Stimulated activated naive CD4-positive, alpha-beta T cell (primary cell): ENCODE measurements at places on chromosomes 3 and 15.

GRCh38 chr3:151553888-151554287, 93.0 kb upstream of the IGSF10 start:
- no peak for DNase-seq

DNA sequence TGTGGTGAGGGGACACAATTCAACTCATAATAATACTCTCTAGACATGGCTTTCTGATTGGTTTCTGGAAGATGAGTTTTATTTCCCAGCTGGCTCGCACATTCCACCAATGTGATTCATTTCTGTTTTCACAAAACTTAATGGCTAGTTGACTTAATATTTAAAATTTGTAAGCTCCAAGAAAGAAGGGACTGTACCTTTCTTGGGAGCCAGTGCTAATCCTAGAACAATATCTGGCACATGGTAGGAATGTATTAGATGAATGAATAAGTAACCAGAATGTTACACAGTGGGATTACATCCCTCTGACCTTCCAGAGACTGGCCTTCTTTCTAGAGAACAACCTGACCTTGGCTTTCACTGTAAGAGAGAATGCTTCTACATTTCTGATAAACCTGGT, 262.8 kb downstream of the RORA start:
- no peak for DNase-seq

GRCh38 chr15:59170295-59171066, 36.2 kb upstream of the LDHAL6B start:
- no peak for DNase-seq

- no peak for DNase-seq
These were observed 74.1 kb downstream of the LRTM1 start for GRCh38 chr3:54853573-54854404.

GRCh38 chr3:58375254-58375653, 42.6 kb downstream of the PXK start:
- DNase-seq, result no peak

DNA sequence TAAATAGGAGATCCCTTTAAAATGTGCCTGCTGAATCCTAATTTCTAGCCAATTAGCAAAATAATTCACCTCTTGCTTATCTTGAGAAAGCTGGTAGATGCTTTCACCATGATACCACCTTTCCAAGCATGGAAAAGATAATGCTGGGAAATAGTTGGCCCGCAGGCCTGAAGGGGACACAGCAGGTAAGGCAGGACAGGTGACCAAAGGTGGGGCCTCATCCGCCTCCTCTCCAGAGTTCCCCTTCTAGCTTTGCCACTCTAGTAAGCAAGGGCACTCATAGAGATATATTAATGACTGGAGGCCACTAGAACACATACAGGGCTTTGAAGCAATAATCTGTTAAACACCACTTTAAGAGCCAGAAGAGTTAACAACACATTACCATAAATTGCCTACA, 45.5 kb downstream of the SATB1 start:
- no peak for DNase-seq

GRCh38 chr3:27859821-27860220, 137.7 kb upstream of the EOMES start:
- no peak for DNase-seq

GRCh38 chr3:101861789-101862415, 12.6 kb downstream of the NFKBIZ start:
- no peak for DNase-seq

GRCh38 chr15:85298366-85298765, 82.0 kb upstream of the AKAP13 start:
- no peak for DNase-seq

GRCh38 chr3:193190146-193190786, 50.8 kb upstream of the PLAAT1 start:
- DNase-seq, result no peak

DNA sequence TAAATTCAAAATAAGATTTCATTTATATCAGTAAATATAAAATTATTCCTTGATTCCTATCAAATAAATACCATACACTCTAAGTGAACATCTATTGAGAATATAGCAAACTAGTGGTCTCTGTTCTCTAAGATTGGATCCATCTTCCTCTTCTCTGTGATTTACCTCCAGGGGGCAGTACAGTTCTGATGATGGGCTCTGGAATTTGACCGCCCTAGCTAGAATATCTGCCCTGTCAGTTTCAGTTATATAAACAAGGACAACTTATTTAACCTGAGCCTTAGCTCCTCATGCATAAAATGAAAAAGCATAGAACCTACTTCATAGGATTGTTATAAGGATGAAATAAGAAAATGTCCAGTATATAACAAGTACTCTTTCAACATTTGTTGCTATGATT, 171.1 kb upstream of the CCDC54 start:
- DNase-seq, result no peak

DNA sequence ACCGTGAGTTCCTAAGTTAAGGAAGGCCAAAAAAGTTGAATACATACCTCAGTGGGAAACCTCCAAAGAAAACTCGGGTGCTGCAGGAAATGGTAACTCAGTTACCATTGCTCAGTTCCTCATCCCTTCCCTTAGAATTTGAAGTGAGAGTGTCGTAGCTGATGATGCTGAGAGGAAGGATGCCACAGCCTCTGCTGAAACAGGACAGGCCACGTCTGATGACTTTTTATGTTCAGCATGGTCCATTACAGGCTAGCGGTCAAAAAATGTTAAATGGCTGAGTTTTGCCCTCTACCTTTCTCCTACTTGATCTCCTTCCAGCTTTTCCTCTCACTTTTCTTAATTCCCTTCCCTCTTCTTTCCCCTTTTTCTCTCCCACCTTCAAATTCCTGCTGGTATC, 135.5 kb downstream of the GHSR start:
- no peak for DNase-seq

DNA sequence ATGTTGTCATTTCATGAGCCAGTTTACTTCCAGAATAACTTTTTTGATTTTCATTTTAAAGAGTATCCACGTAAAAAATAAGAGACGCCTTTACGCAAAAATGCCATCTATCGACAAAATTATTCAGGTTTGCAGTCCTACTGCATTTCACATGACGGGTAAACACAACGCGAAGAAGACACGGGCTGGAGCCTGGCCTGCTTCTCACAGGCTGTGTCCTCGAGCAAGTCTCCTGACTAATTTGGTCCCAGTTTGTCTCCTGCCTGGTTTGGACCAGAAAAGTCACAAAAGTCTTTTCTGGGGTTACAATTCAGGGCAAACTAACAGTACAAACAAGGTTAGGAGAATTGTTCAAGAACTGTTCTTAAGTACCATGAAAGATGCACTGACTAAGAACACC, 51.7 kb downstream of the CHSY1 start:
- DNase-seq, result no peak

DNA sequence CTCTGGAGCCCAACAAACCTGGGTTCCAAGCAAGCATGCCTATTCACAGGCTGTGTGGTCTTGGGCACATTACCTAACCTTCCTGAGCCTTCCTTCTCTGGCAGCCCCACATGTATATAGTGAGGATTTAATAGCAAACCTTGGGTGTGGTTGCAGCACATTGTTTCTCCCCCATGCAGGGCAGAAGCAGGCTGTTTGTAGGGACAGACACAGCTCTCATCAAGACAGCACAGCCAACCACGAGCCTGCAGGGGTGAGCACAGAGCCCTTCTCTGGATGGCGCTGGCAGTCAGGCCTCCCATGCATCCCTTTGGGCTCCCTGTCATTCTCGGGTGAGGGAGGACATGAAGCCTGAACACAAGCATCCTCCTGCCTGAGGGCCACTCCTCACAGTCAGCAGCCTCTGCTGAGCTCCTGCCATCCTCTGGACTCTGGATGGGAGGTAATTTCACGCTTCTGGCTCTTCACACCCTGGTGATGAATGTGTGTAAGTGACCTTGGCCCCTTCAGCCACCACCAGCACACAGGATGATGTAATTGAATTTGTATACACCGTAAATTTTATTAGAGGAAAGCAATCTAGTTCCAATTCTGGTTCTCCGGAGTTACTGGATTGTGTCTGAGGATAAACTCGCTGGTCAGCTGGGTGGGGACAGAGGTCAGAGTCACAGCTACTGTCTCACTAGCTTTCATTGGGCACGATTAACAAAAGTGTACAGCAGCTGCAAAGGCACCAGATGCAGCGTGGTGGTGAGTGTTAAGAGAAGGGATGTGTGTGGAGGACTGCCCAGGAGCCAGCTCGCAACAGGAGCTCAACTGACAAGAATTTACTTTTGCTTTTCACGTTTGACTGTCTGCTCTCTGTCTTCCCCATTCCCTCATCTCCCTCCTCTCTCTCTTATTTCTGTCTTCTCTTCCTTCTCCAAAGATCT, 118.1 kb downstream of the CLSTN2 start:
- DNase-seq, result no peak

GRCh38 chr3:24202071-24202470, 257.0 kb downstream of the NR1D2 start:
- DNase-seq, result no peak

- no peak for DNase-seq
These were observed 697 bp upstream of the TRIM69 start for GRCh38 chr15:44735482-44736180.

GRCh38 chr3:58084166-58084565, 75.9 kb downstream of the FLNB start:
- no peak for DNase-seq

DNA sequence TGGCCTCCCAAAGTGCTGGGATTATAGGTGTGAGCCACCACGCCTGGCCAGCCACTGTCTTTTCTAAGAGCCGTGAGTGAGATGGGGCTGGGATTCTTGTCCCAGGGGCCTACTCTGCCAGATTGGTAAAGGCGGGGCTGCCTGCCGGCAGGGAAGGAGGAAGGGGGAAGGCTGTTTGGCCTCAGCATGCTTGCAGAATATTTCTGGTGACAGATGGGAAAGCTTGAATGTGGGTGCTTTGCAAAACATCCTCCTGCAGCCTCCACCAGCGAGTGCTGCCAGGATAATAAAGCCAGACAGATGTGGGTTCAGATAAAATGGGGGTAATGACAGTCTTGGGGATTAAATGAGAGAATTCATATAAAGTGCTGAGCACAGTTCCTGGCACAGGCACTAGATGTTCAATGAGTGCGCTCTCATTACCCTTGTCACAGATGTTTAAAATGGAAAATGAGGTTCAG, 19.8 kb upstream of the ACOX2 start:
- DNase-seq, result no peak

DNA sequence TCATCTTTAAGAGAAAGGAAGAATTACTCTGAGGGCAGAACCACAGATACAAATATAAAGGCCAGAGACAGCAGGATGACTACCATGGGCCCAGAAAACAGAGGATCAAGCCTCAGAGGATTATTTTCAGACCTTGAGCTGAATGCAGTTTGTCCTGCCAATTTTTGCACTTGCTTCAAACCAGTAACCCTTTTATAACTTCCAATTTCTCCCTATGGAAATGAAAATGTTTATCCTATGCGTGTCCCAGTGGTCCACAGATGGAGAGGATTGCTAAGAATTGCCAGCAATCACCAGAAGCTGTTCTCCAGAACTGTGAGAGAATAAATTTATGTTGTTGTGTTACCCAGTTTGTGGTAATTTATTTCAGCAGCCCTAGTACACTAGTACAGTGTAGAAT, 26.4 kb upstream of the MME start:
- DNase-seq, result no peak

- no peak for DNase-seq
These were observed 131.7 kb downstream of the STAG1 start for GRCh38 chr3:136620436-136620835.

DNA sequence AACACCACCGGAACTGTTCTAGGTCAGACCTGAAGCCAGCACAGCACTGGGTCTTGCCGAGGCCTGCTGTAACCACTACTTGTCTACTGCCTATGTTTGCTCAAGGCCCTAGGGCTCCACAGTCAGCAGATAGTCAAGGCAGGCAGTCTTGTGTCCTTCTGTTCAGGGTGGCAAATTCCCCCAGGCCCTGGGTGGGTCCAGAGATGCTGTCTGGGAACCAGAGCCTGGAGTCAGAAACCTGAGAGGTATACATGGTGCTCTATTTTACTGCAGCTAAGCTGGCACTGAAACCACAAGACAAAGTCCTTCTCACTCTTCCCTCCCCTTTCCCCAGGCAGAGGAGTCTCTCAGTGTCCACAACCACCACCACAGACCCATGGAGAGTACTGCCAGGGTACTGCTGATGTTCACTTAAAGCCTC, 89.9 kb downstream of the BBX start:
- DNase-seq, result no peak

- peak; percentile 46 for DNase-seq
These were observed at the start of gene MAPKAPK3 for GRCh38 chr3:50617096-50617791. Gene MAPKAPK3, plus strand, starts transcription at chr3:50617151. Its CDS starts 415 bp downstream, at chr3:50617566.

DNA sequence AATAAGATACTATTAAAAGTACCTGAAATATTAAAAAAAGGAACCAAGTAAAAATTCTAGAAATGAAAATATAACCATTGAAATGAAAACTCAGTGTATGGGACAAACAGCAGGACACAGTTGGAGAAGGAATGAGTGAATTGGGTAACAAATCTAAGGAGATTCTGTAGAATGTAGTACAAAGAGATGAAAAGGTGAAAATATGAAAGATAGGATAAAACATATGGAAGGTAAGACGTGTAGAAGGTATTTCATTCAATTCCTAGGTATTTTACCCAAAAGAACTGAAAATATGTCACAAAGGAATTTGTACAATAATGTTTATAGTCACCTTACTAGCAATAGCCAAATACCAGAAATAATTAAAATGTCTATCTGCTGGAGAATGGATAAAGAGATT, 82.9 kb upstream of the CCNL1 start:
- no peak for DNase-seq

DNA sequence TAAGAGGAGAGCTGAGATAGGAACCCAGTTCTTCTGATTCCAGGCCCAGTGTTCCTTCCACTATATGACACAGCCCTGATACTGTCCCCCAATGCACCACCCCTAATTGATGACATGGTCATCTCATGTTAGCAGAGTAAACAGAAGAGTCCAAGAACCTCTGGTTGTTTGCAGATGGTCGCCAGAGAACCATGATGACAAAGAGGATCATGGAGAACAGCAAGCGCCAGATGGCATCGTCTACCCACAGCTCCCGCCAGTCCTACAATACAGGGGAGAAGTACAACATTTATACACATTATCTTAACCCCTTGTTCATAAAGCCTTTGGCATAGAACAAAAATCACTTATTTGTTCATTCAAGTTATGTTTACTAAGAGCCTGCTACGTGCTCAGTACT, 18.5 kb upstream of the VPS39 start:
- no peak for DNase-seq

- no peak for DNase-seq
These were observed 248.5 kb downstream of the TLE3 start for GRCh38 chr15:69849232-69849610.

- DNase-seq, result no peak
These were observed 57.9 kb upstream of the SELENOK start for GRCh38 chr3:53949541-53949940.

DNA sequence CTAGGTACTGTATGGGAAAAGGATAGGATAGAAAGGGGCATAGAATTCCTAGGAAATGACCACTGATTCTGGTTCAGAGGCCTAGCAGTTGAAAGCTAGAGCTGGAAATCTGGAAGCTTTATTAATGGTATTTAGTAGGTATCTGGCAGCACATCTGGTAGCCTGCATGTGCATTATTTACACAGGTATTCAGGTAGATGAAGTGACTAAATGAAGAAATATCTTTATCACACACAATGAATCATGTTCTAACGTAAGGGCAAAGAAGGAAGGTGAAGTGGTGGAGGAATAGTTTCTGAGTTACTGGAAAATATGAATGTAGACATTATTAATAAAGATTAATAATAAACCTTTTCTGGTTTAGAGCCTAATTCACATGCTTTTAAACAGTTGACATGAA, 119.9 kb downstream of the MBNL1 start:
- DNase-seq, result no peak
